ENCODE measurements at places on chromosomes 12 and 14. TPM values are rescaled to one million over a fixed set of nuclear protein-coding genes. Genes with fewer than 3 reads are reported as not detected.

RNASE11 gene
- not detected for total RNA-seq

- DNase-seq, result peak; percentile 87
Measured at GRCh38 chr12:124359671-124360581, 65.0 kb downstream of the RFLNA start.

DNA sequence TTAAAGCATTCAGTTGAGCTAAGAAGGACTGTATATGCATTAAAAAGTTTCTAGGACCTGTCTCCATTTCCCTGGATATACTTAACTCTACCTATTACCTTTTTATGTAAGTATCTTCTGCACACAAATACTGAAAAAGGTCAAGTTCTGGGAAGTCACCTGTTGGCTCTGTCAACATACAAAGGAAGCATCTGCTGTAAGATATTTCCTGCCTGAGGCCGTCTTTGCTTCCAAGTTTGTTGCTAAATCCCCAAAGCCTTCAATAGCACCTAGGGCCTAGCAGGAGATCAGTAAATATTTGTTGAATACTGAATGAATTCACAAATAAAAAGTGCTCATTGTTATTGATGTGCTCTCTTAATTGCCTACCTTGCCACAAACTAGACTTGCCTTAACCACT lies 188.4 kb downstream of the DUSP6 start:
- no peak for DNase-seq

DNA sequence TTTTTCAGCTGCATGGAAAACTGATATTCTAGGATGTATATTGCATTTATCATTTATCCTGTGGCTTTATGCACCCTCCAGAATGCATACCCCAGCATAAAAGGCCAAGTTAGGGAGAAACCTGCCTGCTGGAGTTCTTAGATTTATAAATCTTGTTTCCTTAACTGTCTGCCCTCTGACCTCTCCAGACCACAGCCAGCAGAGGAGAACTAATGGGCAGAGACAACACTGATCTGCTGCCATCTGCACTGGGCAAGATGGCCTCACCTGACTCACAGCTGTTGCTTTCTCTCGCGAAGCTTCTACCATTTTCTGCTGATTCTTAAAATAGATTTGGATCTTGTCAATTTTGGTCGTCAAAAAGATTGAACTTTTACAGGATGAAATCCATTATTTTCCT lies 65.8 kb downstream of the PPP2R5C start:
- DNase-seq, result no peak

GRCh38 chr14:57008534-57008933 lies 198.3 kb upstream of the OTX2 start:
- no peak for DNase-seq

PTPRO gene
- total RNA-seq, result 0.72 TPM

DNA sequence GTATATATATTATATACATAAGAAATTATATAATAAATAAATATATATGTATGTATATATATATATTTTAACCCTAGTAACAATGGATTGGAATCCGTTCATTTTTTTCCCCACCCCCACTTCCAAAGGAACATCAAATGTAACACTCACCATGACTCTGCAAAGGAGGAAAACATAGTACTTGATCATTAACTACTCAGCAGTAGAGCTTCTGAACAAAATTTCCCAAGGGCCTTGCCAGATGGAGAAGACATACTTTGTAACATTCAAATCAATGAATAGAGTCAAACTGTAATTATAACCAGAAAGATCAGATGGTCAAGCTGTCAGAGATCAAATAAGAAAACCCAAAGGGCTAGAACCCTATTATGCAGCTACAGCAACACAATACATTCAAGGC lies 126.0 kb upstream of the CNTN1 start:
- no peak for DNase-seq

Data from suprapubic skin (tissue), 4 donors.